Activated T-cell treated with anti-CD3 and anti-CD28 coated beads, Interleukin-2, amount 50 U/mL, for 1 hour (primary cell): ENCODE measurements at places on chromosomes 7 and 10.

GRCh38 chr10:7958442-7958841, 96.0 kb upstream of the GATA3 start:
- DNase-seq, result no peak

GRCh38 chr7:9785211-9785610, 1188.5 kb upstream of the PHF14 start:
- DNase-seq, result no peak

DNA sequence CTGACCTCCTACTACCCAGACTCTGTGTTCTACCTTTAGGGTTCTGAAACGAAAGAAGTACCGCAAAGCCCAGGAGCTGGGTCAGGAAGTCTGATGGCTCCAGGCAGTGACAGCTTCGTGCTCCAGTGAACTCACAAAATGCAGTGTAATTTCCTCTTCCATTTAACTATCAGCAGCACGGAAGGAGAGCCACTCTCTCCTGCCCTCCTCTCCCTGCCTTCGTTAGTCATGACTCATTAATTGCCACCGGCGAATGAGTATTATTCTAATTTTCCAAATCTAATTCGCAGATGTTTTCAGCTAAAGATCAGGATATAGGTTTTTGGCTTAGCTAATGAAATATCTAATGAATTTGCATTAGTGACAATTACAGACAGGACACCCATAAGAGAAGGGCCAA, 1262.0 kb downstream of the TYW1 start:
- no peak for DNase-seq

DNA sequence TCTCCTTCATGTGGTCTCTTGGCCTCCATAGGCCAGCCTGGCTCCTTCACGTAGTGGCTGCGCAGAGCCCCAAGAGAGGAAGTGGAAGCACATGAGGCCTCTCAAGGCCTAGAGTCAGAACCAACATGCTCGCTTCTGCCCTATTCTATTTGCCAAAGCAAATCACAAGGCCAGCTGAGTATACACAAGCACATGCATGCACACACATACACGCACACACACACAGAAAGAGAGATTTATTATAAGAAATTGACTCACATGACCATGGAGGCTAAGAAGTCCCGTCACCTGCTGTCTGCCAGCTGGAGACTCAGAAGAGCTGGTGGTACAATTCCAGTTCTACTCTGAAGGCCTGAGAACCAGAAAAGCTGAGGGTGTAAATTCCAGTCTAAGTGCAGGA, 64.3 kb upstream of the NRP1 start:
- no peak for DNase-seq

GRCh38 chr7:101814991-101815825, 2.2 kb upstream of the CUX1 start:
- DNase-seq, result peak; percentile 80

DNA sequence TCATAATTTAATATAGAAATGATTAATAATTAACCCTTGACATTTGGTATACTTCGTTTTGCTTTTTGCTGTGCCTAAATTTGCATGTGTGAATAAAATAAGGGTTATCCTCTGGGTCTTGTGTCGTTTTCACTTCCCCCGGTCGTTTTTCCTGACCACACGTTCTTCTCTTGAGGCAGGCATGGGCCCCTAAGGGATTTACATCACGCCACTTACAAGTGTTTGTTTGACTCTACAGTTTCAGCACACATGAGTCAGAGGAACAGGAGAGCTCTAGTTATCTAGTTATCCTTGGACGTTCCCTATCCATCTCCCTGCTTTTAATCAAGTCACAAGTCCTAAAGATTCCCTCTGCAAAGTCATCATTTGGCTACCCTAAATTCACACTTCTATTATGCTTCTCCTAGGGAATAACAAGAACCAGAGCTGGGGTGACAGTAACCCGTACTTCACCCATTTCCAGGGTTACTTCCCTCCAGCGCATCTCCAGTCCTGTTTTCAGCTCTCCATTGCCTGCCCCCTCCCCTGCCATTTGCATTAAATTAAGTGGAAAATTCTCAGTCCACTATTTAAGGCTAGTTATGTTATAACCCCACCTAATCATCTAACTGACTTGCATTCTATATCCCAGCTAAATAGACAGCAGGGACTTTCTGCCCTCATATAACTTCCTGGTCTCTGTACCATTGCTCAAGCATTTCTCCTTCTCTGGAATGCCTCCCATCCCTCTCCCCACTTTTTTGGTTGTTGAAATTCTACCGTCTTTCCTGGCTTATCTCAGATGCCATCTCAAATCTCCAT, 206.9 kb downstream of the PTEN start:
- no peak for DNase-seq

GRCh38 chr10:117545141-117546019, 2.8 kb downstream of the EMX2 start:
- DNase-seq, result no peak

- DNase-seq, result peak; percentile 53
Observed at GRCh38 chr7:21944616-21945453, 864 bp downstream of the CDCA7L start.

- DNase-seq, result no peak
Observed at GRCh38 chr7:94300176-94300835, 94.4 kb upstream of the COL1A2 start.

GRCh38 chr10:51433949-51434475, 265.4 kb downstream of the CSTF2T start:
- no peak for DNase-seq

- DNase-seq, result no peak
Observed at GRCh38 chr7:46000513-46000912, 79.4 kb upstream of the IGFBP3 start.

GRCh38 chr7:25272265-25272664, 44.0 kb upstream of the NPVF start:
- no peak for DNase-seq

GRCh38 chr7:98956469-98956868, 78.1 kb downstream of the TRRAP start:
- no peak for DNase-seq

DNA sequence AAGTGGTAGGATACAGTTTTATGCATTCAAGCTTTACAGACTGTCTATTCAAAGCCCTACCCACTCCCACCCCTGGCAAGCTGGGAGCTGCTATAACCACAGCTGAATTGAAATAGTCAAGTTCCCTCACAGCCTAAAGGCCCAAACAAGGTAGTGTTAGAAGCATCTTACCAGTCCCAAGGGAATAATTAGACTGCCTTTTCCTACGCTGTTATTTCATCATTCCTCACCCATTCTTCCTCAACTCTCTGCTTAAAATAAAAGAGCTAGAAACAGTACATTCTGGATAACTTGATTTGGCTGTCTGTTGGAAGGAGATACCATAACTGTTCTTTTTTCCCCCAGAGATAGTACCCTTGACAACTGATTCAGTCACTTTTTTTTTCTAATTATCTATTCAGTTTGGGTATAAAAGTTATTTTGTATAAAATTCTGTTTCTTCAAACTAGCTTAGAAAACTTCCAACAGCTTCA, 54.0 kb downstream of the RAPGEF5 start:
- no peak for DNase-seq

DNA sequence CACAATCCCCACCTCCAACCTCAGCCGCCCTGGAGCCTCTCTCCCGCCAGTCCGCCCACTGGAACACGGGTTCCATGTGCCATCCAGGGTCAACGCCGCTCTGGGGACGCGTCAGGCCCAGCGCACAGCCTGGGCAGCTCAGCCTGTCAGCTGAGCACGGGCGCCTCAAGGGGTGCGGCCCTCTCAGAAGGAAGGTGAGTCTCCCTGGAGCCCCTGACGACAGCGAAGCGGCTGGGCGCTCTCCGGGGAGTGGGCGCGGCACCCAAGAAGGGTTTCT, 1.2 kb upstream of the SLC18A3 start:
- no peak for DNase-seq

- no peak for DNase-seq
Observed at GRCh38 chr10:30387646-30388243, 38.7 kb upstream of the MTPAP start.

GRCh38 chr7:618539-619367, 99.1 kb upstream of the PDGFA start:
- DNase-seq, result peak; percentile 69
